ENCODE measurements at places on chromosomes 7 and 10. TPM values are rescaled to one million over a fixed set of nuclear protein-coding genes. Genes with fewer than 3 reads are reported as not detected.

DNA sequence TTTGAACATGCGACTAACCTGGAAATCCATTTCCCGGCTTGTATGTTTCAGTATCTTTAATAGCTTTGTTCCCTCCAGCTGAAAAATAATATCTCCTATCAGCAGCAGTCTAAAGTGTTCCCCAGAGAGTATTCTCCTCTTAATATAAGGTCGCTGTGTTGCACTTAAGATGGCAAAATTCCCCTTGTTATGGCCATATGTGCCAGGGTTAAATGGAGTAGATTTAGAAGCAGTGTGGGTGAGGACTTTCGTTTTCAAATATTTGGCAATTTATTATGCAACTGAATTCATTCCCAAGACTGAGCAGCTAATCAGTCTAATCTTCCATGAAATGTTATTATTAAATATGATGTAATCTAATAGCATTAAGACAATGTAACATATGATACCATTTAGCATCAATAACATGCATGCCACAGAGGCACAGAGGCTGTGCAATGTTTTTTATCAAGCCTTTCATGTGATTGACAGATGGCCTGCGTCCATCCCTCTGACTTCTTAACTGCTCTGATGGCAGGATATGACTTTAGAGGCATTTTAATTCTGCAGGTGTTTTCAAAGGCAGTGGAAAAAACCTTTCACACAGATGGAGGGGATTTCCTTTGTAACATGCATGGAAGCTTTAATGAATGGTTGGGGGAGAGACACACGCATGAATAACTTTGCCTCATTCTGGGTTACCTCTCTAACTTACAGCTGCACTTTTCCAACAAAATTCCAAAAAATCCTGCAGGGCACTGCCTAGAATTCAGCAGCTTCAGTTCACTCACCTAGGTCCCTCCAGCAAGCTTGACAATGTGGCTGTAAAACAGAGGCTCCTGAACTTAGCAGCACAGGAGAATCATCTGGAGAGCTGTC lies 55.1 kb upstream of the ZPBP start:
- DNase-seq, result peak; percentile 81
- H3K36me3 ChIP-seq, result no peaks in the 10 kb centered on the region
- H3K27me3 ChIP-seq, result no peaks in the 10 kb centered on the region
- peak overlapping the region; percentile 40 for H3K4me3 ChIP-seq
- peak overlapping the region; percentile 81 for H3K27ac ChIP-seq
- H3K4me1 ChIP-seq, result peaks cover 61% of the 10 kb centered on the region

DNA sequence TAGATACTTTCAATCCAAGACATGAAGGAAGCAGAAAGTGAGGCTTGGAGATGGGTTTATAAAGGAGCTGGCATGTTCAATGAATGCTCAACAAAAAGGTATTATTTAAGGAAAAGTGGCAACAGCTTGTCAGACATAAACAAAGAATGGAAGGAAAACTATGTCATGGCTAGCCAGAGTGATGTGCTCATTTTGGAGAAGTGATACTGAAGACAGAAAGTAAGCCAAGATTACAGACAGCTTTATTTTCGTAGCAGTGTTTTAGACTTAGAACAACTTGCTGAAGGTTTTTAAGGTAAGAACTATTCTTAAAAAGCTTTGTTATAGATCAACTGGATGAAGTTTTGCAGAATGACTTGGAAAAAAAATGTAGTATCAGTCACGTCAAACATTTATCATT lies 160.5 kb upstream of the FERD3L start:
- H3K4me1 ChIP-seq, result no peaks in the 10 kb centered on the region
- H3K4me3 ChIP-seq, result no peak overlapping the region
- no peak for DNase-seq
- H3K36me3 ChIP-seq, result no peaks in the 10 kb centered on the region
- no peaks in the 10 kb centered on the region for H3K27me3 ChIP-seq

GRCh38 chr10:71077143-71077581 lies 135.2 kb upstream of the UNC5B start:
- H3K4me3 ChIP-seq, result no peak overlapping the region
- H3K27ac ChIP-seq, result no peak overlapping the region

- H3K27me3 ChIP-seq, result no peaks in the 10 kb centered on the region
- no peak overlapping the region for H3K4me3 ChIP-seq
- no peaks in the 10 kb centered on the region for H3K4me1 ChIP-seq
- H3K27ac ChIP-seq, result no peak overlapping the region
- DNase-seq, result no peak
- H3K36me3 ChIP-seq, result no peaks in the 10 kb centered on the region
These were observed 91.7 kb downstream of the COL13A1 start for GRCh38 chr10:69893271-69893900.

DNA sequence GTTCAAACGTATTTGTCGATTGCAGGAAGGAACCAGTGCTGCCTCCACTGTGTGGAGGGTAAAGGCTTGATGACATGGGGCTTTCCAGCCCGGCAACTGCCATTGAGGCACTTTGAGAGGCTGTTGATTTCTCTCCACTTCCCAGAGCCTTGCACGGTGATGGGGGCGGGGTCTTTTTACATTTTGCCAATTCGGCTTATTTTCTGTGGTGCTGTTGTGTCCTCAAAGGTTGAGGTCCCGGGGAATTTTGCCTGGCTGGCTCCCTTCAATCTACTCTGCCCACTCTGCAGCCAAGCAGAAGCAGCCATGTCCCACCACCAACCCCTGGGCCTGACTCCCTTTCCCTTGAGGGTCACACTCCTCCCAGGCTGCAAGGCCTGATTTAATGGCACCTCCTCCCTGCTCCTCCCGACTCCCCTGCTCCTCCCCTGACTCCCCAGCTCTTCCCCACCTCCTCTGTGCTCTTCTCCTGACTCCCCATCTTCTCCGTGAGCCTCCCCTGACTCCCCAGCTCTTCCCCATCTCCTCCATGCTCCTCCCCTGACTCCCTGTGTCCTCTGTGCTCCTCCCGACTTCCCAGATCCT lies 39.0 kb downstream of the OAT start:
- H3K27me3 ChIP-seq, result peaks cover 24% of the 10 kb centered on the region
- no peak overlapping the region for H3K4me3 ChIP-seq
- no peak overlapping the region for H3K27ac ChIP-seq
- no peak for DNase-seq
- no peaks in the 10 kb centered on the region for H3K36me3 ChIP-seq
- H3K4me1 ChIP-seq, result peaks cover 3% of the 10 kb centered on the region

DNA sequence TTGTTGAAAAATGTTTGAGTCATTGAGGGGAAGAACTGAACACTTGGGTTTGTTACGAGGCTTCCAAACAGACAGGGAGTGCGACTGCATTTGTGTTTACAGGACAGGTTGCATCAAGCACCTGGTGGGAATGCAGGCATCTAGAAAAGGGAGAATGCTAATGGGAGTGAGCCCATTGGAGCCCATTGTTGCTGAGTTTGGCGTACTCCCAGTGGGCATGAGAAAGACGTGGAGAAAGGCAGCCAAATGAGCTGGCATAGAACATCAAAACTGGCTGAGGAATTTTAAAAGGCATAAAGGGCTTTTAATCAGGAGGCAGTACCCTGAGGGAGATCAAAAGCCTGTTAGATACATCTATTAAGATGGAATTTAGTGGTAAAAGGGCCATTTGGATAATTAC lies 171.6 kb upstream of the NPSR1 start:
- DNase-seq, result no peak
- H3K4me3 ChIP-seq, result no peak overlapping the region
- H3K27ac ChIP-seq, result no peak overlapping the region
- no peaks in the 10 kb centered on the region for H3K36me3 ChIP-seq
- no peaks in the 10 kb centered on the region for H3K4me1 ChIP-seq
- H3K27me3 ChIP-seq, result no peaks in the 10 kb centered on the region

DNA sequence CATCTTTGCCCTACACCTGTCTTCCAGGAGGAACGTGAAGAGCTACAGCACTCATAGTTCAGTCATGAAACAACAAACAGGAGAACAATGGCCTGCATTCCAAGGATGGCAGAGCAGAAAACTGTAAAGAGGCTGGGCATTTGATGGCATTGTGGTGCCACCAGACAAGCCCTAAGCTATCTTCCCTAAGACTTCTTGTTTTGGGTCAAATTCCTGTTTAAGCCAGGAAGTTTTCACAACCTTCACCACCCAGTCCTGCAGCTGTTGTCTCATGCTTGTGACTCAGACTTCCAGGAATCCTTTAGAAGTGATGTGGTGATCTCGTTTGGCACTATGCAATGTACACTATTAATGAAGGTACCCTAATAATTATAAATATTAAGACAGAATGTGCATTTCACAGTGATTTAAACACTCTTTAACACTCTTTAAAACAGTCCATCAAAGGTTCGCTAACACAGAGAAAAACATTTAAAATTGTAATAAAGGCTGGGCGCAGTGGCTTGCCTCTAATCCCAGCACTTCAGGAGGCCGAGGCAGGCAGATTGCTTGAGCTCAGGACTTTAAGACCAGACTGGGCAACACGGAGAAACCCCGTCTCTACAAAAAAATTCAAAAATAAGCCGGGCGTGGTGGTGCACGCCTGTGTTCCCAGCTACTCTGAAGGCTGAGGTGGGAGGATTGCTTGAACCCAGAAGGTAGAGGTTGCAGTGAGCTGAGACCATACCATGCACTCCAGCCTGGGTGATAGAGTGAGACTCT lies 2.7 kb upstream of the HERPUD2 start:
- H3K4me1 ChIP-seq, result peaks cover 37% of the 10 kb centered on the region
- peaks cover 14% of the 10 kb centered on the region for H3K36me3 ChIP-seq
- H3K4me3 ChIP-seq, result no peak overlapping the region
- DNase-seq, result no peak
- H3K27ac ChIP-seq, result no peak overlapping the region

DNA sequence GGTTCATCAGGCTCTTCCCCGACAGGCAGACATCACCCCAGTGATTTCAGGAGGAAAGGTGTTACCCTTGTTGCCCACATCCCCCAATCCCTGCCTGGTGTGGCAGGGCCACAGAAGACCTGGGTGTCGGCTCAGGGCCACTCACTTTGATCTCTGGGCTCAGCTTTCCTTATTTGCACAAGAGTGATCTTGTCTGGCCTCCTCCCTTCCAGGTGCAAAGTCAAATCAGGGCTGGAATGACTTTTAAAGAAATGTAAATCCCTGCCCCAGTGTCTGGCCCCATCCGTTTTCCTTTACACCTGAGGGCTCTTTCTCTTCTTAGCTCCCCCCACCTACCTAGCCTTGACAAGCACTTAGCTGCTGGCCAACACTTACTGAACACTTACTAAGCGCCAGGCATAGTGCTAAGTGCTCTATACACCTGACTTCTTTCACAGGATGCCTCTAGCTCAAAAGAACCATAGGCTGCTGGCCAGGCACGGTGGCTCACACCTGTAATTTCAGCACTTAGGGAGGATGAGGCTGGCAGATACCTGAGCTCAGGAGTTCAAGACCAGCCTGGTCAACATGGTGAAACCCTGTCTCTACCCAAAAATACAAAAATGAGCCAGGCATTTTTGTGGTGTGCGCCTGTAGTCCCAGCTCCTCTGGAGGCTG lies 979 bp upstream of the NODAL start:
- no peak for DNase-seq
- no peak overlapping the region for H3K27ac ChIP-seq
- H3K36me3 ChIP-seq, result no peaks in the 10 kb centered on the region

DNA sequence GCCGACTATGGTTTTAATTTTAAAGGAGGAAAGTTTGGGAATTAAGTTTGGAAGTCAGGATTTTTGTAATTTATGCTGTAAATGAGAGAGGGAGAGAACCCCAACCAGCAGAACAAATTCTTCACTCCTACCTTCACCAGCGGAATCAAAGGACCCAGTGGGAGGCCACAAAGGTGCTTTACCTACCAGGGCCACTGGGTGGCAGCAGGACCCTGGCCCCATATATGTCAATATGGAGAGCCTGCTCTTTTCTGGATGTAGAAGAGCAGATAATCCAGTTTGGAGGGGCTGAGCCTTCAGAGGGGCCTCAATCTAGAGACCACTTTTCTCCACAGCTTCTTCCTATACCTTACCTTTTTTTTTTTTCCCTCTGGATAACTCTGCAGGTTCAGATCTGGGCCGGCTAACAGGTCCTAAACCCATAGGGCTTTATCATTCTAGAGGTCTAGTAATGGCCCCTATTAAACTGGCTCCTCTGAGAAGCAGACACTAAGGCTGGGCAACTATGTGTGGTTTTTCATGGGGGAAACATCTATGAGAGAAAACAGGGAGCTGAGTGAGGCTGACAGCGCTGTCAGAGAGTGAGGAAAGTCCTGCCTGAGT lies 8.5 kb upstream of the SCD start:
- H3K4me1 ChIP-seq, result peaks cover 24% of the 10 kb centered on the region
- no peaks in the 10 kb centered on the region for H3K36me3 ChIP-seq
- peak overlapping the region; percentile 27 for H3K27ac ChIP-seq
- peak; percentile 95 for DNase-seq

- H3K27me3 ChIP-seq, result no peaks in the 10 kb centered on the region
- peaks cover 57% of the 10 kb centered on the region for H3K36me3 ChIP-seq
- H3K4me1 ChIP-seq, result peaks cover 14% of the 10 kb centered on the region
- H3K27ac ChIP-seq, result peak overlapping the region; percentile 20
- DNase-seq, result no peak
These were observed 32.4 kb upstream of the SMKR1 start for GRCh38 chr7:129469930-129470329.

GRCh38 chr10:125299461-125299860 lies 139.1 kb upstream of the CTBP2 start:
- H3K4me3 ChIP-seq, result no peak overlapping the region
- no peaks in the 10 kb centered on the region for H3K36me3 ChIP-seq
- DNase-seq, result no peak
- no peaks in the 10 kb centered on the region for H3K4me1 ChIP-seq
- no peaks in the 10 kb centered on the region for H3K27me3 ChIP-seq

Gene MBLAC1
- total RNA-seq, result 3.5 TPM

Gene BHLHA15
- total RNA-seq, result 0.72 TPM

- H3K4me1 ChIP-seq, result no peaks in the 10 kb centered on the region
- H3K4me3 ChIP-seq, result no peak overlapping the region
- H3K27ac ChIP-seq, result no peak overlapping the region
- no peak for DNase-seq
These were observed 84.7 kb downstream of the GPR26 start for GRCh38 chr10:123750901-123751300.

Gene RBM48
- 17.3 TPM for total RNA-seq

GRCh38 chr7:140676306-140676705 lies 3.6 kb downstream of the ADCK2 start:
- peaks cover 31% of the 10 kb centered on the region for H3K4me1 ChIP-seq
- H3K36me3 ChIP-seq, result peaks cover 35% of the 10 kb centered on the region
- DNase-seq, result no peak
- H3K27me3 ChIP-seq, result no peaks in the 10 kb centered on the region
- H3K4me3 ChIP-seq, result no peak overlapping the region

DNA sequence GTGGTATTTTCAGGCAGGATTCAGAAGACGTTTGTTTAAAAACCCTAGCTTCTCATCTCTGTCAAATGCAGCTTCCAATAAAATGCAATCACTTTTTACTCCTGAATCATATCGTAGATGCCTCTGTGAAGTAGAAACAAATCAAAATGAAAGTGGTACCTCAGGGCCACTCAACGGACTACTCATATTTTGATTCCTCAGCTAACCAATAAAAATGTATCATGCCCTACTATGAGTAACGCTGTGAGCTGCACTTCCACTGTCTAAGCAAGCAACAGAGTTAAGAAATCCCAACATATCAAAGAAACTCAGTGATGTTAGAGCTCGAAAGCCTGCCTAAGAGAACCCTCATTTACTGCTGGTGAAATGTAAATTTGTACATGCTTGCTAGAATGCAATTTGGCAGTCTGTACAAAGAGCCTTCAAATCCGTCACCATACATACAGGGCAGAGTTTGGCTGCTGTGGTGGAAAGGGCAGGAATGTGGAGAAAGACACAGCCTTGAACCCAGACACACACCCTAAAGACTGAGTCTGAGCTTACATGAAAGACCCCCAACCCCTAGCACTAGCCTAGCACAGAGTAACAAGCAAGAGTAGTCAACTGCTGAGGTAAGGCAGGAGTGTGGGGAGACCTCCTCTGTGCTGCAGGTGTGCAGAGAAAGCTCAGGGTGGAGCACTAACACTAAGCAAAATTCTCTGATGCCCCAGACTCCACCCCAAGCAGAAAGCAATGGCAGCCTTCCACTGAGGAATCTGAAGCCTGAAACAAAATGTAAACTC lies 151.5 kb downstream of the ANK3 start:
- DNase-seq, result peak; percentile 68

Measured in activated CD4-positive, alpha-beta T cell treated with anti-CD3 and anti-CD28 coated beads, Interleukin-2, amount 10 ng/mL, durations not matched to agents 24 days and 14 days (primary cell).